Cerebellum (tissue), 4 donors: ENCODE measurements at places on chromosomes 5 and 9. TPM values are rescaled to one million over a fixed set of nuclear protein-coding genes. Genes with fewer than 3 reads are reported as not detected.

The CEL gene
- total RNA-seq, result 0.73 TPM

The DBH gene
- 0.91 TPM for total RNA-seq

The SLC6A18 gene
- total RNA-seq, result not detected

- DNase-seq, result no peak
Observed at GRCh38 chr5:174305241-174305681, 259.8 kb downstream of the NSG2 start.

- no peak for DNase-seq
Observed at GRCh38 chr5:92328584-92329259, 945.6 kb upstream of the ARRDC3 start.
